ENCODE measurements at places on chromosomes 5 and 9.

DNA sequence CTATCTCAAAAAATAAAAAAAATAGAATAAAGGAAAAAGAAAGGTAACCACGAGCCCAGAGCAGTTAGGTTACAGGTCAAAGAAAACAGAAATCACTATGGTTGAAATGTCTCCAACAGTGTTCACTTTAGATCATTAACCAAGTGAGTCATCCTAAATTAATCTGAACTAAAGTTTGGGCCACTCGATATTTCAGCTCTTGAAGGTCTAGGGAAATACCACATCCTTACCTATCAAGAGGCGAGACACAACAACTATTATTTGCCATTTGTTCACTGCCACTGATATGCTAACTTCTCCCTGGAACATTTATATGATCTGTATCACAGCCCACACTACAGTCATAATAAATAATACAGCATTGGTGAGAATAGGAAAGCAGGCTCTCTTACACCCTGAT, 111.3 kb upstream of the NR5A1 start:
- DNase-seq: no peak

DNA sequence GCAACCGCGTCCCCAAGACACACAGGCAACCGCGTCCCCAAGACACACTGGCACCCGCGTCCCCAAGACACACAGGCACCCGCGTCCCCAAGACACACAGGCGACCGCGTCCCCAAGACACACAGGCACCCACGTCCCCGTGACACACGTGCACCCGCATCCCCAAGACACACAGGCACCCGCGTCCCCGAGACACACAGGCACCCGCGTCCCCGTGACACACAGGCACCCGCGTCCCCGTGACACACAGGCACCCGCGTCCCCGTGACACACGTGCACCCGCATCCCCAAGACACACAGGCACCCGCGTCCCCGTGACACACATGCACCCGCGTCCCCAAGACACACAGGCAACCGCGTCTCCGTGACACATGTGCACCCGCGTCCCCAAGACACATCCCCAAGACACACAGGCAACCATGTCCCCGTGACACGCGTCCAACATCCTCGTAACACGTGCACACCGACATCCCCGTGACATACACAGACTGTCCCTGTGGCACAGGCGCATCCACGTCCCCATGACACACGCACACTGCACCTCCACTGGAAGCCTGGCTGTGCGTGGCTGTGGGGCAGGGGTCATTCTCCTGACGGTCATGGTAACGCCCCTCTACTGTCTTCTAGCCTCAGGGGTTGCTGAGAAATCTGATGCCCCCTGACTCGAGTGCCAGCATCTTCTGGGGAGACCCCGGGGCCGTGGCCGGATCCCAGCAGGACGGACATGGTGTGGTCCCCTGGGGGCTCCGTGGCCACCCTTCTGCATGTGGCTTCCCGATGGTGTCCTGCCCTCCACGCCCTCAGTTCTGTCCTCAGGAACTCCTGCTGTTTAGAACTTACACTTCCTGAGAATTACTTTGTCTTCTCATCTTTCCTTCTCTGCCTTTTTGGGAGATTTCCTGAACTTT, 24.1 kb downstream of the EXD3 start:
- no peak for DNase-seq

GRCh38 chr5:124596595-124597421, 149.6 kb downstream of the ZNF608 start:
- DNase-seq: peak; percentile 55

GRCh38 chr5:76547242-76547890, 75.8 kb downstream of the F2RL2 start:
- DNase-seq: no peak

- peak; percentile 59 for DNase-seq
These were observed 151.9 kb downstream of the MACROH2A1 start for GRCh38 chr5:135246923-135247795.

DNA sequence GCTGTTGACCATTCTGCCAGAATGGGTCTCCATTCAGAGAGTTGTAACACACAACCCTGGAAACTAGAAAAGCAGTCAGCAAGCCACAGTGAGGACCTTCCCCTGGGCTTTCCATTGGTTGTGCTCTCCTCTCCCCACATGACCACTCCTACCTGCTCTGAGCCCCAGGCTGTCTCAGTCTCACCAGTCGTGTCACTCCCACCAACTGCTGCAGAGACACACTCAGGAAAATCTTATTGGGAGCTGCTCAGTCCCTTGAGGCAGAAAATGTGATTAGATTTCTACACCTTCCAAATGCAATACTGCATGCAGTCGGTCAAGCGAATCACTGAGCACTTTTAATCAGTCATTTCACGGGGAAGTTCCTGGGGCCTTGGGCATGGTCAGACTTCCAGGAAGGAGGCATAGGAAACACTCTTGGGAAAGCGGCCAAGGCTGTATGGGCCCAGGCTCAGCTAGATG, 284.2 kb upstream of the NMUR2 start:
- no peak for DNase-seq

GRCh38 chr9:86639899-86640379, 285.7 kb upstream of the TUT7 start:
- DNase-seq: no peak

- no peak for DNase-seq
These were observed 227.4 kb downstream of the NR3C1 start for GRCh38 chr5:143176048-143176447.

GRCh38 chr5:80010754-80011392, 19.8 kb upstream of the MTX3 start:
- DNase-seq: no peak

GRCh38 chr5:96245140-96246091, 187.6 kb downstream of the PCSK1 start:
- DNase-seq: no peak

DNA sequence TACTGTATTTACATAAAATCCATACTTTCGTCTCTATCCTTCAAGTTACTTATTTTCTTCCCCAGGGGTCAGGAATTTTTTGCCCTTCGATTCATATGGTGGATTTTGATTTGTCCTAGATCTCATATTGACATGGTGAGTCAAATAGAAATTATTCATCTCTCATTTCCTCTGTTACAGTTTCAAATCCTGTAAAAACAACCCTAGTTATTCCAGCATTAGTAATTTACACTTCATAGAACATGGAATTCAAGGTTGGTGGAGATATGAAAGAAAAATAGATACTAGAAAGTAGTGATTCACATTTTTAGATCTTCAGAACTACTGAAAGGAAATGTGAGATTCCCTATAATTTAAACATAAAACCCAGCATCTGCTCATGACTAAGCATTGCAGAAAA, 1331.0 kb upstream of the CDH9 start:
- DNase-seq: no peak

DNA sequence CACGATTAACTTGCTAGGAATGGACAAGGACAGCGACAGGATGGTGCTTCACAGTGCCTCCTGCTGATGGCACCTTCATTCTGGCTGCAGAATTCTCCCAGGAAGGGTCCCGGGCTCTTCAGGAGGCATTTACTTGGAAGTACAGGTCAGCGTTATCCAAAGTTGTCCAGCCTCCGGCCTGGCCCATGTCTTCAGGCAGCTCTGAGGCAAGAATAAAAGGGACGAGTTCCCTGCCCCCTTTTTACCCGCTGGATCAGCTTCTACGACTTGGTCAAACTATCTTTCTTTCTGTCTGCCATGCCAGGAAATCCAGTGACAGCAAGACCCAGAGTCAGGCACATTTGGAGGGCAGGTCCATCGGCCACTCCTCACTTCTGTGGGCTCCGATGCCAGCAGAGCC, 23.4 kb upstream of the GABBR2 start:
- DNase-seq: no peak

DNA sequence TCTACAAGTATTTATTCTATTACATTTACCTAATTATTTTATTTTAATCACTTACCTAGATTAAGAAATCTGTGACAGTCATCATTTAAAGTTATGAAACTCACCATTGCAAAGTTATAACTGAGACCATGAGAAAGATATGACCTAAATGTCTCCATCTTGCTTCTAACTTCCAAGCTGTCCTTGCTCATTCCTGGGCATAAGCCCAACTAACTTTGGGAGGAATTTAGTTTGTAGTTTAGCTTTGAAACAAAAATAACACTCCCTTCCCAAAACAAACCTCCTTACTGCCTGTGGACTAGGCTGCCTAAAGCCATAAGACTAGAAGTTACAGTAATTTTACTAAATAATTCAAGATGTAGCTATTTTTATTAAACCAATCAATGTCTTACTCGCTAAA, 195.6 kb upstream of the RAI14 start:
- no peak for DNase-seq

DNA sequence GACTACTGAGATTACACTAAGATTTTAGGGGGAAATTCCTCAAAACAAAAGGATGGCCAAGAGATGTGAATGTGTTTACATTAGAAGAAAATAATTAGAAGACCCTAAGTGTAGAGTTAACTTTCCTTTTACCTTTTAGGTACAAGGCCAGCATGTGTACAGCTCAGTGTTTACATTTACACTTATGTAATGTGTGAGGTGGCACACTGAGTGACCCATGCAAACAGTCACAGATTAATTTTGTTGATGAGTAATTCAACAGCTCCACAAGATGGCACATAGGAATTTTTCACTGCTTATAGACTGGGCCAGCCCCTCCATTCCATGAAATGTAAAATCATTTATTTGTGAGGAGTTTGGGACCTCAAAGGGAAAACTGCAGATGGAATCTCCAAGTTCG, 90.1 kb upstream of the SLC12A2 start:
- DNase-seq: no peak

- DNase-seq: no peak
These were observed 50.2 kb upstream of the SLC30A5 start for GRCh38 chr5:69043655-69043996.

DNA sequence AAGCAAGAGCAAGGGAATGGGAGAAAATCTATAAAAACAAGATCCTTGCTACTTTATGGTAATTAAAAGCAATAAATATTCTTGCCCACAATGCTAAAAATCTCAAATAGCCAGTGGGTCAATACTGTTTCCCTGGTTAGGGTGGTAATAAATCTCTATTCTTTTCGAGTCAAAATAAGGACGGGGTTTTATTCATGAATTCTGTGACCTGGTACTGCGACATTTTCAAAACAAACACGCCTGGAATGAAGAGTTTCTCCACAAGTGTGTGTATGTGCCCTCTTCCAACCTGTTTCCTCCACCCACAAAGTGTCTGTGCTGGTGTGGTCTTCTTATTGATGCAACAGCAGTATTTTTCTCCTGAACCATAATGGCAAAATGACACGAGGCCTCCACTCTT, 358.8 kb upstream of the BRINP1 start:
- no peak for DNase-seq

GRCh38 chr5:137453483-137454080, 45.5 kb downstream of the SPOCK1 start:
- DNase-seq: no peak

DNA sequence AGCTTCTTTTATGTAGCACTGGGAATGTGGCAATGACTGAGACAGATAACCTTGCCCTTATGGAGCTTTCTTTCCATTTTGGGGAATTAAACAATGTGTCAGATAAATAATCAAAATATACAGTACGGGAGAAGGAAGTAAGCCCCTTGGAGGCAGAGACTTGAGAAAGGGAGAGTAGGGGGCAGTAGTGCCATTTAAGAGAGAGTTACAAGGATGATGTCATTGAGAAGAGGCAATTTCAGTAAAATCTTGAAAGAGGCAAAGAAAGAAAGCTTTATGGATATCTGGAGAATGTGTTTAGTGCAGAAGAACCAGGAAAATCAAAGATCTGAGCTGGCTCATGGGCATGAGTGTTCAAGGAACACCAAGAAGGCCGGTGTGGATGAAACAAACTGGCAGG, 77.3 kb downstream of the KCTD16 start:
- no peak for DNase-seq

- DNase-seq: peak; percentile 57
These were observed 29.3 kb downstream of the PTPA start for GRCh38 chr9:129140397-129141065.

GRCh38 chr5:119031905-119032304, 39.0 kb upstream of the DMXL1 start:
- peak; percentile 13 for DNase-seq

- DNase-seq: no peak
These were observed 131.5 kb downstream of the FSTL4 start for GRCh38 chr5:133480866-133481265.

- DNase-seq: no peak
These were observed 29.0 kb upstream of the GOLM1 start for GRCh38 chr9:86128235-86128822.

DNA sequence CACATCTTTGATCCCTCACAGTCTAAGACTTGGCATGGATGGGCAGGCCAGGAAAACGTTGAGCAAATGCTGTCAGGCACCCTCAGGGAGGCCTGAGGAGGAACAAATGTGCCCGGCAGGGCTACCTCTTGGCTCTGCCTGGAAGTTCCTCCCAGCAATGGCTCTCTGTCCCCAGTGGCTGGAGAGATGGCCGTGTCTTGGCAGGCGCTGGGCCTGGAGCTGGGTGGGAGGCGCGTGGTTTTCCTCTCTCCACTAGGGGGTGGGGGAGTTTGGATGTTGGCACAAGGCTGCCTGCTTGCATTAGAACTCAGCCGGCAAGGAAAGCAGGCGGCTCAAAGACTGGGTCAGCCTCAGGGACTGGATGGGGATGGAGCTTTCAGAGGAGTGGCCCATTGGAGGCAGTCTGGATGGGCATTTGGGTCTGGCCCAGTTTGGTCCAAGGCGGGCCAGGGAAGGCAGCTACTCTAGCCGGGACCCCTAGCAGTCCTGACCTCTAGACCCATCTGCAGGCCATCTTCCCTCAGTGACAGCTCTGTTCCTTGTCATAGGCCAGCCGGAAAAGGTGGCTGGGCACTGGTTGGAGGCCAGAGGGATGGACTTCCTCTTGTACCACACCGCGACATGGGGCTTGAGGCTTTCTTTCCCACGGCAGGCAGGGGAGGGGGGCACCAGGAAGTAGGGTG, 68.2 kb upstream of the STC2 start:
- DNase-seq: no peak

Data from K562 (cell line).